ENCODE measurements at places on chromosomes 16 and 17.

DNA sequence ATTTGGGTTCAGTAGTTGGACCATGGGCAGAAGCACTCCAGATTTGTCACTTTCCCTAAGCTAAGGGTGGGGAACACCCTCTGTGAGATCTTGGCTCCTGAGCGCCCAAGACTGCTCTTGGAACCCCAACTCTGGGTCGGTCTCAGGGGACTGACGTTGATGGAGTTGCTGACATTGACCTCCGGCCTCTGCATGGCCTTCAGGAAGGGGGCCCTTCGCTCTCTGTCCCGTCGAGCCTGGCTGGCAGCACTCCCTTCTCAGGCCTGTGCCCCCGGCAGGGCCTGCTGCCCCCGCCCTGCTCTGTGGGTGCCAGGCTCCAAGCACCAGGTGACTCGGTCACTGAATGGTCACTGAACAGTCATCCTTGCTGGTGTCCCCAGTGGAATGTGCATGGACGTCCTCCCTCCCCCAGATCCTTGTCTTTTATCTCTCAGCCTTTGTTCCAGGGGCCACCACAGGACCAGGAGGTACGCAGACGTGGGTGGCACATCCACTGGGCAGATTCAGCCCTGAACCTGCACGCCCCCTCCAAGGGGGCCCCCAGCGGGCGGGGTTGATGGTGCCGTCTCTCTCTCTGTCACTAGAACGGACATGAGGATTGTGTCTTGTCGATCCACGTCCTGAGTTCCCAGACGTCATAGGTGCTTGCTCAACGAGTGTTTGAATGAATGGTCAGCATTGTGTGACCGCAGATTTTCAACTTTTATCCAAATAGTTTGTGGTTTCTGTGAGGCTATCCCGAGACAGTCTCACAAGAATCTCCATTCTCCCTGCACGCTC, 314.5 kb downstream of the SEC14L1 start:
- DNase-seq: no peak

- DNase-seq: no peak
Measured at GRCh38 chr17:35010093-35010492, 29.8 kb downstream of the LIG3 start.

GRCh38 chr16:85586380-85587104, 26.6 kb upstream of the GSE1 start:
- DNase-seq: no peak

- DNase-seq: no peak
Measured at GRCh38 chr17:2995377-2995776, 68.0 kb downstream of the OR1D5 start.

- peak; percentile 53 for DNase-seq
Measured at GRCh38 chr16:86222965-86223551, 287.3 kb upstream of the FOXF1 start.

- DNase-seq: no peak
Measured at GRCh38 chr17:50547736-50548083, 736 bp downstream of the SPATA20 start.

DNA sequence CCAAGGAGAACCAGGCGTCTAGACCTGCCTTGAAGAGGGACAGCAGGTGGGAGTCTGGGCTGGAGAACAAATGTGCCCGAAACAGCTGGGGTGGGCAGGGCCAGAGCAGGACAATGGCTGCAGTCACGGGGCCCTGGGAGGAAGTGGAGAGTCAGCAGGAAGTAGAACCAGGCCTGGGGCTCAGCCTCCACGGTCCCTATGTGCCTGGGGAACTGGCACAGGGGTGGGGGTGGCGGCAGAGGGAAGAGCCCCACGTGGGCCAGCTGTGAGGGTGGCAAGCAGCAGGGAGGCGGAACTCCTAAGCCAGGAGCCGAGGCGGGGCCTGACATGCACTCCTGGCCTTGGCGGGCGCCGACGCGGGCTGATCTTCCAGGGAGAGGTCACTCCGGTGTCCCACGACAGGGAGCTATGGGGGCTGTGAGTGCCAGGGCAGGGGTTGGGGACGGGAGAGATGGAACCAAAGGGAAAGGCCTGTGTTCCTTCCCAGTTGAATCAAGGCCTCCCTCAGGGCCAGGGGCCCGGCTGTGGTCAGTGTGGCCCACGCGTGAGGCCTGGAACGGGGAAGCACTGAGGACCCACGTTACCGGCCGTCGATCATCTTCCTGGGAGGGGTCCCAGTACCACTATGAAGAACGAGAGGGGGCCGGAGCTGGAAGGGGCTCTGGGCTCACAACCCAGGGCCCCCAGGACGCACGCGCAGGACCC, 42.7 kb downstream of the TIMM22 start:
- no peak for DNase-seq

DNA sequence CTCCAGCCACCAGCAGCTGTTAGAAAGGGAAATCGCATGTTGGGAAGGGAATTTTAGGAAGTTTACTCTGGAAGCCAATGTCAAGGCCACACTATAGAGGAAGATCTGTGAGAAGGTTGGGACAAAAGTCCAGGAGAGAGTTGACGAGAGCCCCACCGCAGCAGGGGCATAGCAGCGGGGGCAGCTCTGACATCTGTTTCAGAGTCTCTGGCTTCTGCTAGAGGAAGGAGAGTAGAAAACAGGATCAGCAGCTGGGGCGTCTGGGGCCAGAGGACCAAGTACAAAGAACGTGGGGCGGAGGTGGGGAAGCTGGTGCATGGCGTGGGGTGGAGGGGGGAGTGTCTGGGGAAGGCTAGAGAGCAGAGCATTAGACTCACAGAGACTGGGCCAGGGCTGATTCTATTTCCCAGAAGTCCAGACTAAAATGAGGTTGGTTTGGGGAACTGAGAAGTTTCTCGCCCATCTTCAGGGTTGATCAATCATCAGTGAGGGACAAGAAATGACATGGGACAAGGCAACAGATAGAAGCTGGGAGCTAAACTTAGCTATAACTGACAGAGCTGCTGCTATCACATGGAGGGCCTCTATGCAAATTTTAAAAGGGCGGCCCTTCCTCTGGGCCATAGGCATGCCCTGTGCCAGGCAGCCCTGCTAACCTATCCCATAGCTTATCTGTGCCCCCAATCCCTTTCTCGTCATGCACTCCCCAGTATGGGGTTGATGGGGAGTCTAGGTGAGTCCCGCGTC, 1.2 kb downstream of the RABEP2 start:
- no peak for DNase-seq

- DNase-seq: no peak
Measured at GRCh38 chr16:4178468-4179010, 62.3 kb upstream of the ADCY9 start.

DNA sequence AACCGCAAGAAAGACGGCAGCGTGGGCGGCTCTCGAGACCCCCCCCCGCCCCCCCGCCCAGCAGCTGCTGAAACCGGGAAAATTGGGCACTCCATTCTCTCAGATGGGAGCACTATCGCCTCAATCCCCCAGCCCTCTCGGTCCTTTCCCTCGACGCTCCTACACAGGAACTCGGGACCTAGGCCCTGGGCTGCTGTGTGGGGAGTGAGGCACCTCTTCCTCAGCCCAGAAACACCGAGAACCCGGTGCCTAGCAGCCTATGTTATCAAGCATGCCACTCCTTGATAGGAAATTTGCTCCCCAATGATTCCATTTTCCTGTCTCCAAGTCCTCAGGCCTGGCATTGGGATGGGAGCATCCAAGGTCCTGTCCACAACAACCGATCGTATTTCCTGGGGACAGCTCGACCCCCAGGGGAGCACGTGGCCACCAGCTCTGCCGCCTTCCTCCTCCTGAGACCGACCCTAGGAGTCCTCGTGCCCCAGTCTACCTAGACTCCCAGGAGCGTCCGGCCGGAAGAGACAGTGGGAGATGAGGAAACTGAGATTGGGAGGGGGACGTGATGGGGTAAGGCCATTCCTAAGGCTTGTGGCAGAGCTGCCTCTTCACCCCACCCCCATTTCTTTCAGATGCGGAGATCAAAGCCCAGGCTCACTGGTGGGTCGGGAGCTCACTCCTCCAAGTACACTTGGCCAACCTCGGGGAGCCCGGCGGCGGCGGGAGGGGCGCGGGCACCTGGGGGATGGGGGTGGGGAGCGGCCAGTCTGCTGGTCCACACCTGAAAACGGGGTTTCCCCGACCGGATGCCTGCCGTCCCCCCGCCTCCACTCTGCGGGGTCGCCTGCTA, 17.5 kb upstream of the CBX8 start:
- DNase-seq: no peak

- no peak for DNase-seq
Measured at GRCh38 chr17:50347117-50347893, 1.4 kb downstream of the XYLT2 start.

DNA sequence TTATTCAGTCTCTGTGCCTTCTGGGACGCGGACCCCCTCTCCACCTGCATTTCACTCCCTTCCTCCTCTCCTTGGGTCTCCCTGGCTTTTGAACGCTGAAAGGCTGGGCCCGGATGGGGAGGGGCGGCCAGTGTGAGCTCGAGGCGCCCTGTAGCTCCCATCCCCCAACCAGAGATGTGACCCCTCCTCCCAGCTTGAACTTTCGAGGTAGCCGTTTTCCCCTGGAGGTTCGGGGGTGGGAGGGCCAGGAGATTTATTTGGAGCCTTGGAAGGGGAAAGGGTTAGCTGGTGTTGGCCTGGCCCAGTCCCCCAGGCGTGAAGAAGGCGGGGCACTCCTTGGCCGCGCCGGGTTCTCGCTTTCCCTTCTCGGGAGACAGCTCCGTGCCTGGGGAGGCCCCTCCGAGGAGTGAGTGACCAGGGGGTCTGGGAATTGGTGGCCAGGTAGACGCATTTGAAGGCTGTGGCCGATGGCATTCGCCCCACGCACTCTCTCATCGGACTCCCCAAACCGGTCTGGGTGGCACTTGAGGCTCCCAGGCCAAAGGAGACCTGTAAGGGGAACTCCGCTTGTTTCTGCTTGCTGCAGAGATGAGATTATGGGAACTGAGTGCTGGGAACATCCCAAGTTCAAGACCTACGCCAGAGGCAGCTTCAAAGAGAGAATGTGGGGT, 942 bp downstream of the LDAF1 start:
- no peak for DNase-seq

GRCh38 chr16:65125871-65126270, 4.0 kb upstream of the CDH11 start:
- peak; percentile 4 for DNase-seq

- no peak for DNase-seq
Measured at GRCh38 chr17:3724378-3725077, 825 bp downstream of the HASPIN start.

- DNase-seq: no peak
Measured at GRCh38 chr16:50837324-50837723, 95.4 kb downstream of the CYLD start.

DNA sequence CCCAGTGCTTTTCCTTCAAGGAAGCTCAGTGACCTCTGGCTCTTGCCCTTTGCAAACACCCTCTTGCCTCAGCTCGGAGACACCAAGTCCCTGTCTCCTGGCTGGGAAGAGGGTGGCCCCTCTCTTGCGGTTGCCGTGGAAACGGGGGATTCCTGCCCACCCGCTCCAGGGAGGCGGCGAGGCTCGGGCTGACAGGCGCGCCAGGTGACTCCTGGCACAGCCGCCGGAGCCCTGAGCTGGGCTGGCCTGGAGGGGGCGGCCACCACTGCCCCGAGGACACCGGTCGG, 71.4 kb downstream of the ABR start:
- DNase-seq: peak; percentile 48

- DNase-seq: peak; percentile 1
Measured at GRCh38 chr16:51636920-51637769, 486.1 kb upstream of the SALL1 start.

DNA sequence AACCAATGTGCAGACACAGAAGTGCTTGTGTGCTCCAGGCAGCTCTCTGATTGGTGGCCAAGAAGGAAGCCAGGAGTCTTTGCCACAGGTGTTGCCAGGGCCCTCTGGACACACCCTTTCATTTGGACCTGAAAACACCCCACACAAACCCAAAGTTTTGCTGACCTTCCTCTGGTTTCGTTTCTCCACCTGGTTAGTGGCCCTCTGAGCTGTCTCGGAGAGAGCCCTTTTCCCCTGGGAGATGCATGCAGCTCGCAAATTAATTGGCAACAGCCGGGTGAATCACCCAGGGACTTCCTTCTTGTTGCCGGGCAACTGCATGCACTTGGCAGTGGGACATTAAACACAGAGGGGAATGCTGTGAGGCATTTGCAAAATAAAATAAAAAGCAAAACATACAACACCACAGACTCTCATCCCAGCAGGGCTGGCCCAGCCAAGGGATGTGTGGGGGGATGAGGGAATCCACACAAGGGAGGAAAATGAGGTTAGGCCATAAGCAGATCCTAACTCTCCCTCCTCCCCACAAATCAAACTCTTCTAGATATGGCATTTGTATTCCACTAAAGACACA, 286.6 kb downstream of the SOX9 start:
- DNase-seq: peak; percentile 98

DNA sequence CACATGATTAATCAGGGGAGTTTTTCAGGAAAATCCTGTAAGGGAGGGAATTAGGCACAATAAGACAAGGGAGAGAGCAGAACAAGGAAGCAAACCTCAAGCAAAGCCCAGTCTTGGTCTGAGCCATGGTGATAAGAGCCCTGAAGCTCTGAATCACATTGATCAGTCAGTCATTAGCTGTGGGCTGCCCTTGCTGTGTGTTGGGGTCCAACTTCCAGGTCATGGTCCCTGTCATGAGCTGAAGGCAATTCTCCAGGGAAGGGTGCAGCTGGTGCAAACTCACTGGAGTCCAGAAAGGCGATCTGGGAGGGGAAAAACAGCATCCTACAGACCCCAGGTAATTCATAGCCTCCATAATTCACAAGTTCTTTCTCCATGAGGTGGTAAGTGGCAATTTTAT, 89.9 kb downstream of the CYLD start:
- DNase-seq: no peak

DNA sequence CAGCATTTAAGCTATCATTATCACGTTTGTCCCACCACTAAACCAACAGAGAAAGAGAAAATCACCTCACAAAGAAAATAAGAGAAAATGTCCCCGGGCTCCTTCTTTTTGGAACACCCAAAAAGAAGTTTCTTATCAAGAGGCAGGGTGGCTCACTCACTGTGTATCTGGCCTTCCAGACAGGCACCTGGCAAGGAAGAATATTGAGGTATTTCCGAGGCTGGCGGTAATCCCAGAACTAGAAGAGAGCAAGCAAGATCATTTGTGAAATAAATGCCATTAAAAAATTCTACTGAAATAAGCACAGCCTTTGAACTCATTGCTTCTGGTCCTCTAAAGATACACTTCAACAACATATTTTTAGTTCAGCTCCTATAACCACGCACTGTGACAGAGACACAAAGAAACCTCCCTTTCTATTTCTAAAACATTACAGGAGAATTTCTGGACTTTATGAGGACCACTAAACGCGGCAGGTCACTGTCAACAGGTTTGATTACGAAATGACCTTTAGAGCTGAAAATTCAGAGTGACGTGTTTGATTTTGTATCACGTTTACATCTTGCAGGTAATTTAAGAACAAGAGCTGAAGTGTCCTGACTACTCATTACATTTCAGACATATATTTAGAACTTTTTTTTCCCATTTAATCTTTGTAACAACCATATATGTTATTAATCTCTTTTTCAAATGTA, 61.0 kb downstream of the WDR59 start:
- DNase-seq: no peak

GRCh38 chr17:79042421-79043190, 18.6 kb downstream of the C1QTNF1 start:
- peak; percentile 86 for DNase-seq

GRCh38 chr16:54006693-54007092, 279.9 kb downstream of the IRX3 start:
- DNase-seq: no peak

GRCh38 chr17:1997289-1997926, 27.7 kb downstream of the RTN4RL1 start:
- DNase-seq: no peak

All from Daoy (cell line).